Activated CD4-positive, alpha-beta T cell treated with anti-CD3 and anti-CD28 coated beads, Interleukin-2, amount 50 U/mL, for 24 hours (primary cell): ENCODE measurements at places on chromosomes 1 and 21.

- DNase-seq: no peak
Measured at GRCh38 chr1:218785928-218786327, 387.8 kb upstream of the LYPLAL1 start.

DNA sequence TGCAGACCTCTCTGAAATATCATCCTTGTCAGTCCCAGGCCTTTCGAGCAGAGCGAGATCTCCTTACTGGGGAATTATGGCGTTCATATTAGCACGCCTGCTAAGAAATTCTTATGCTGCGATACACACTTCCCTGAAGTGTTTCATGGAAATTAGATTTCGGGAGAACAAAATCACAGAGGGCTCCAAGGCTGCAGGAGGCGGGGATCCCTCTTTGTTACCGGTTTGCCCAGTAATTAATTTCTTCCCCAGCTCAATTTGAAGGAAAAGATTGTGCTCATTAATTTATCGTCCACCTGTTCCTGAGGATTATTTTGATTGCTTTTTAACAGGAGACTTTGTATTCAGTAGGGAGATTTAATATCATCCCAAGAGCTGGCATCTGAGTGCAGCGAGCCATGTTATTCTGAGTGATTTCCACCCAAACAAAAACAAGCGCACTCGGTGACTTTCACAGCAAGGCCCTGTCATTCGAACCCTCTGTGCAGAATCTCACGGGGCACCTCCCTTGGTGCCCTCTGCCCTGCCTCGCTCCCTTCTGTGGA is 202.3 kb upstream of the GALNT2 start:
- DNase-seq: no peak

DNA sequence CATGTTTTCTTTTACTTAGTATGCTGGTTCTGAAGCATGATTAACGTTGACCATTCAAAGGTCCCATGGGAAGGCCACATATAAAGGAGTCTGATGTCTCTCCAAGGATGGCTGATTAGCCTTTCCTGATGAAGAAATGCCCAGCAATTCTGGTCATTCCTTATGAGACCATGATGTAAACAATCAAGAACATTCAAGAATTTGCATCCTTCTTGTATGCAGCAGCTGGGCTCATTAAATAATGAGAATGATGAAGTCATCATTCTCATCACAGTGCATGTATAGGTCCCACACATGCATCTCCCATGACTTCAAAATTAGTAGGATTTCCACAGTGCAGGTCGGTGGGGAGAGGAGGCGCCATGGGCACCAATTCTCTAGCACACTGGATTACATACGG is 85.4 kb downstream of the APP start:
- no peak for DNase-seq

GRCh38 chr1:65260851-65261473 is 48.4 kb upstream of the DNAJC6 start:
- DNase-seq: no peak

DNA sequence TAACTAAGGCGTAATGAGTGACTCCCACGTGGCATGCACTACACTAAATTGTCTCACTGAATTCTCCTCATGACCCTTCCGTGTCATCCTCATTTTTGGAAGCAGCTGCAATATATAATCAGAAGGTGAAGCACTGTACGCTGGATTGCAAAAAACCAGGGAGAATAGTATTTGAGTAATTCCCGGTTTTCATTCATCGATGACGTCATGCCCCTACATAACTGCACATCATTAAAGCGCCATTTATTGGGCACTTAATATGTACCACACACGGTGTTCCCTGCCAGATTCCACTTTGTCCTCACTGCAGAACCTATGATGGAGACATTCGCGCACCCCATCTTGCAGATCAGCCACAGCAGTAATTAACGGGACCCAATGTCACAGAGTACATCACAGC is 41.0 kb downstream of the DHRS3 start:
- no peak for DNase-seq
